ENCODE measurements at places on chromosomes 5 and 9.

DNA sequence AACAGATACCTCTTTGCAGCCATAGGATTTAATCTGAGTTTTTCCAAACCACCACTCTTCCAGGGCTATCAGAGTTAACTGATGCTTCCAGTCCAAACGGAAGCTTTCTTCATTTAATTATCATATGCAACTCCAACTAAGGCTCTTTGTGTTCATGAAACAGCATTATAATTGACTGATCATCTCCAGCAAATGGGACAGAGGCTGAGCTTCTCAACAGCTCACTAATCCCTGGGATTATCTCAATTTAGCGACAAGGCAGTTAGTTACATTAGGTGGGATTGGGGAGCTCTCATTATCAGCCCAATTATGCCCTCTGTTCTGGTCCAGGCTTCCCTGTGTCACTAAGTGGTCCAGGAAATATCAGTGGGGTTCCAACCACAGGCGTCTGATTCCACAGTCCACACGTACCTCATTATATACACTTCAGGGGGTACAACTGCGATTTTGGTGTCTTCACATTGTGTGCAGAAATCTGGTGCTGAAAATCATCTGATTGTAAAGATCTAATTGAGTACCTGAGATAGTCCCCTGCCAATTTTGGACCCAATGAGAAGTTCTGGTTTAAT, 313.5 kb upstream of the PANK3 start:
- no peak for DNase-seq

DNA sequence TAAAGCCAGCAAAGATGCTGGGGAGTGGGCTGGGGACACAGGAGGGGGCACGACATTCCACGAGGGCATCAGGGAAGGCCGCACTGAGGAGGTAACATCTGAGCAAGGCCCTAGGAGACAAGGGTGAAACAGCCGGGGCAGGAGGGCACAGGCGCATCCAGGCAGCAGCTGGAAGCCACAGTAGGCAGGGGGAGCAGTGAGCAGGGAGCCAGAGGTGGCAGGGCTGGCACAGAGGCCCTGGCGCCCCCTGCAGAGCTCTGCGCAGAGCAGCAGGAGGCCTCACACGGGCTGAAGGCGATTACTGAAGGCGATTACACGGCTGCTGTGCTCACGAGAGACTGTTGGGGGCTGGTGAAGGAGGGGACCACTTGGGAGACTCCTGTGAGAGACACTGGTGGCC, 15.4 kb downstream of the LMAN2 start:
- no peak for DNase-seq

DNA sequence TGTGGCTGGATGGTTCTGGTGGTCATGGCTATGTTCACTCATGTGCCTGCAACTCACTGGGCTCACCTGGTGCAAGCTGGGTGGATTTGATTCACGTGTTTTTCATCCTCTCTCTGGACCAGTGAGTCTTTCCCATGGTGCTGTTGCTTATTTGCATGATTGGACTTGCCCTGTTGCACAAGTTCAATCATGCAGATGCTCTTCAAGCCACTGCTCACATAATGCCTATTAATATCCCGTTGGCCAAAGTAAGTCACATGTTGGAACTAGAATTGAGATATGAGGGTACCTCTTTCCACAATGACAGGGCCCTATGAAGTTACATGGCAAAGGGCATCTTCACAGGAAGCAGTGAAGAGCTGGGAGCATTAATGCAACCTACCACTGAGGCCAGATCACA, 26.5 kb upstream of the MROH2B start:
- no peak for DNase-seq

- DNase-seq, result no peak
Observed at GRCh38 chr9:19630760-19631159, 158.1 kb downstream of the SLC24A2 start.

DNA sequence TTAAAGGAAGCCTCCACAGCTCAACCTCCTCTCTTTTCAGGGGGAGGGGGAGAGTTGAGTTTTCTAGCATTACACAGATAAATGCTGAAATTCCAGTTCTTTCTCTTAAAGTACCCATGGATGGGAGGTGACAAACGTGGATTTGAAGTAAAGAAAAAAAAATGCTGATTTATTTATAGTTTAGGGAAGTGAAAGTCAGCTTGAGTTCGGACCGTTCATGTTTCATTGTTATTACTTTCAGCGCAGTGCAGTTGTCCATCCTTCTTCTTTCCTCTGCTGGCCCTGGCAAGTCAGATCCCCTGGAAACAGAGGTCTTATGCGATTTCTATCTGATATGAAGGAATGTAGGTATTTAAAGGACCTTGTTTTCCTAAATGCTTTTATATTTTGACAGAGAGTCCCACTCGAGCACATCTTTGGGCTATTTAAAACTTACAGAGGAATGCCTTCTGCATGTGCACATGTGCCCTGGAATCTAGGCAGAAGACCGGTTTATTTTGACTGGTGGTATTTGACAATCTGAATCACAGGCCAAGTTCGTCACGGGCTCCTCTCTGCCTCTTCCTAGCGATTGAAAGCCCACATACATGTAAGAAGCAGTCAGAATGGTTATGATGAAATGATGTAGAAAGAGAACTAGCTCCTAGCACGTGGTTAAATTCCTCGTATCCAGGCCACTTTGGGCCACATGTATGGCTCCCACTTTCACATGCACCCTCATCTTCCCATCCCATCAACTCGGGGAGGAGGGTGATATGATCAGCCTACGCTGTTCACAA, 385.2 kb upstream of the KLF4 start:
- DNase-seq, result no peak

DNA sequence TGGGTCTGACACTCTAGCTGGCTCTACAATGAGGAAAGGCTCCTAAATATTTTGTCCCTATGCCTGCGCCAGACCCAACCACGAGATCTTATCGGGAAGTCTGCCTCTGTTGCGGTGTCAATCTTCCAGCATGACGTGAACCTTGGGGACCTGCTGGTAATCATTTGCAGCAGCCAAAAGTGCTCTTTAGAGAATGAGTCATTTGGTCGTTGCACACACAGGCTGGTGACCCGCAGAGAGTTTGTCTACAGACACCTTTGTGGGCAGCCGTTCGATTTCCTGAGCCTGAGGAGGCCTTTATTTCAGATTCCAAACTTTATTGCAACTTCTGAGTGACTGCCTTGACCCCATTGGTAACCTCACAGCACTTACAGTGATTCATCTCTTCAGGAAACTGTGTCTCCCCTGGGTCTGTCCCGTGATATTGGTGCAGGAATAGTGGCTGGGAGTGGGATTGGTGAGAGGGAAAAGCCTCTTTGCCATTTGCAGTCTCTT, 326.1 kb downstream of the NSG2 start:
- no peak for DNase-seq

DNA sequence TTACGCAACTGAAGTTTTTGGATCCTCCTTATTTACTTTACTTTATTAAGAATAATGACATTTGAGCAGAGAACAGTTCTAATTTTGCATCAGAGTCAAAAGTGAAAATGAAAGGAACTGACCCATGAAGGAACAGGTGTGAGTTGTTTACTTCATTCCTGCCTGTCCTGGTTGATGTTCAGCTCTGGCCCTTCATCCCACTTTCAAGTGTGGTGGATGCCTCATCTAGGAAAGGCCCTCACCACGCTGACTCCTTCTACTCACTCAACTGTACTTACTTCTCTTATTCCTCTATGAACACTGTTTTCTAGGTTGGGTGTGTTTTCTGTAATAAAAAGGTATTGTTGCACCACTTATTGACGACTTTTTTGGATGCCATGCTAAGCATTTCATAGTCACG, 61.8 kb upstream of the PLEKHG4B start:
- DNase-seq, result no peak

GRCh38 chr5:135631391-135631790, 52.6 kb upstream of the CXCL14 start:
- DNase-seq, result no peak

DNA sequence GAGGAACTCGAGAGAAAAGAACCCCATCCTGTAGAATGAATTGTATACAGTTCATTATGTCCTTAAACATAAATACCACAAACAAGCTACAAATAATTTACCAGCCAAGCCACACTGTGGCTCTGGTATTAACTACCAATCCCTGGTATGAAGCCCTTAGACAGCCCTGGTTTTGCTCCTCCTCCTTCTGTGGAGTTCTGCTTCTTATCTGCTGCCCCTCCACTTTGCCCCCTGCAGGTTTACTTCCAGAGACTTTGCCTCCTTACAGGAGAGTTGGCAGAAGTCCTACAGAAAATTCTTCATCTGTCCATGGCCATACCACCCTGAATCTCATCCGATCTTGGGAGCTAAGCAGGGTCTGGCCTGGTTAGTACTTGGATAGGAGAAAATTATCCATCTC, 219.8 kb downstream of the ACTL7B start:
- DNase-seq, result no peak

- DNase-seq, result no peak
Observed at GRCh38 chr9:36319806-36320205, 61.6 kb upstream of the GNE start.

- no peak for DNase-seq
Observed at GRCh38 chr9:18362901-18363685, 110.9 kb upstream of the ADAMTSL1 start.

DNA sequence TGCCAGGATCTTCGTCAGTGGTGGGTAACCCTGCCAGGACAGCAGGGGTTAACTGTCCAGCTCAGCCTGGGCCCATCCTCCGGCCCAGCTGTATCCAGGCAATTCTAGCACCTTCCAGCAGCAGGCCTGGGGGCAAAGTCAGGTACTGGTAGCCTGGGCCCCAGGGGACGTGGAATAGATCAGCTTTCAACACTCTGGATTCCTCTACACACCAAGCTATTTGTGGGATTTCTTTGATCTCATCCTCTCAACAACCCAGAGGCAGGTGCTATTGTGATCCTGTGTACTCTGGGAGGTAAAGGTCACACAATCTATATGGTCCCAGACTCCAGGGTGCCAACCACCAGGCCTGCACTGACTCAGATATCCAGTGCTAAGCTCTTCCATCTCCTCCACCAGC, 8.7 kb upstream of the SPOUT1 start:
- no peak for DNase-seq

DNA sequence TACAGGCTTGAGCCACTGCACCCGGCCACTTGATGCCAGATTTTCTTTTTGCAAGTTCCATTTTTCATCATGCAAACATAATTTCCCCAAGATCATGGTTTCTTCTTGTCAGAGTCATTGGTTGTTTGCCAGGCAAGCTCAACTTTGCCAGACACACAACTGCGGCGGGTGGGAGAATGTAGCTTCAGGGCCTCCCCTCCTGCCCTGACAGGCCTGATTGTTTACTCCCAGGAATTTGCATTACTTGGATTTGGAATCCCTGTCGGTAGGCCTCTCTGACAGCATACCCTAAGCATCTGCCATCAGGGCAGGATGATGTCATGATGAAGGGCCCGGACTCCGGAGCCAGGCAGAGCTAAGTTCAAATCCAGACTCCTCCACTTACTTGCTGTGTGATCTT, 15.1 kb downstream of the RPS14 start:
- DNase-seq, result no peak

DNA sequence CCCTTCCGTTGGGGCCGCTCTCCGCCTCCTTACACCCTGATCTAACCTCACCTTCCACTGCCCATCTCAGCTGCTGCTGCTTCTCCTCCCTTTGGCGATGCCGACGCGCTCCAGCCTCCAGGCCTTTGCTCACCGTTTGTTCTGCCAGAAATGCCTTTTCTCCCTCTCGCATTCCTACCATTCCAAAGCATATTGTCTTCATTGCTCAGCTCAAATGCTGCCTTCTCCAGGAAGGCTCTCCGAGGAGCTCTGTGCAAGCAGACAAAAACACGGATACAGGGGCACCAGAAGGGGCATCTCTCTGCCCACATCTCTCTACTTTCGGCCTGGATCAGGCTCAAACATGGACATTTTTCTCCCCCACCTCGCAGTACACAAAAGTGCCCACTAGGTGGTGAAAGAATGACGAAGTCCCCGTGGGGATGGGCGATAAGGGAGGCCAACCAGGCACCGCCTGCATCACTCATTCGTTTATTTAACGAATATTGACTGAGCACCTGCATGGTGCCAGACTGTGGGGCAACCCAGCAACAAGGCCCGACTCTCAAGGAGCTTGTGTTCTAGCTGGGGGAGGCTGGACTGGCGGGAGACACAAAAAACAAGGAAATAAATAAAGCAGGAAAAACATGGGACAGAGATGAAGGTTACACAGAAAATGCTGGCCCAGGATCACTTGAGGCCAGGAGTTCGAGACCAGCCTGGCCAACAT, 7.3 kb upstream of the GRHPR start:
- no peak for DNase-seq

DNA sequence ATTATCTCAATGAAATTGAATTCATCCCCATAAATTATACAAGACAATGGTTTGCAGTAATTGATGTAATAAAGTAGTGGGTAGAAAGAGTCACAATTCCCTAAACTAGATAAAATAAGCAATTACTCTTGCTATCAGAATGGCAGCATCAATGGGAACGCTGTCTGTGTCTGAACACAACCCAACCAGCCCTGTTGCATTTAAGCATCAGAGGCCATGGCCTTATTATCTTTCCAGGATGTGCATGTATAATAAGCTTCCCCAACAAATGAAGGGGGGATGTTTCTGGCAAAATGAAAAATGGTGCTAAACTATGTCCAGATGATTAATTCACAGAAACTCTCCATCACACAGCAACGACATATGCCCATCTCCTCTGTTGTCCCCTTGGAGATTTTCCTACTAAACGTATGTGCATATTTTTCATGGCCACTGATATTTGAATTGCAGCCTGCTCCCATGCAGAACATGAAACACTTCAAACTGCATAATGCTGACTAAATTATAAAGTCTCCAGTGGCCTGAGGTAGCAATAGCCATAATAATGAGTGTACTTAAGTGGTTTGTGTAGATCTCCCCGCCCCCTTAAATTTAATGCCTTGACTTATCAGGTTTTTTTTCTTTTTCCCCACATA, 306.9 kb upstream of the ADAMTS16 start:
- no peak for DNase-seq

- no peak for DNase-seq
Observed at GRCh38 chr5:89267788-89268187, 384.8 kb upstream of the MEF2C start.

DNA sequence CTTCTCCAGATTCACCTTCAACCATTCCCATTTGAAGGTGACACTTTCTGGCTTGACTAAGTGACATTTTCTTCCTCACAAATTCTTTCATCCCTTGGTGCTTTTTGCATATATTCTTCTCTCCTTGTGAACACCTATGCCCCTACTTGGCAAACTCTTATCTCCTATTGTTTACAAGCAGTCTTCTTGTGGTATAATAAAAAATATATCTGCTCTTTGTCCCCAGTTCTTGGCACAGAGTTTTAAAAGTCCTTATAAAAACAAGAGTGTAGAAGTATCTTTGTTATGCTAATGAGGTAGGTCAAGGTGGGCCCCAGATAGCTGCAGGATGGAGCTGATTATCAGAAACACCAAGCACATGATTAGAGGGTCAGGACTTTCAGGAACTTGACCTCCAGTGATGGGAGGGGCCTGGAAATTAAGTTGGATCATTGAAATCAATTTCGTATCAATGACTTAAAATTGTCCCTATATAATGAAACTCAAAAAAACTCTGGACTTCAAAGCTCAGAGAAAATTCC, 38.0 kb downstream of the TMEM161B start:
- DNase-seq, result no peak

- DNase-seq, result no peak
Observed at GRCh38 chr5:74556631-74557595, 83.6 kb downstream of the ENC1 start.

DNA sequence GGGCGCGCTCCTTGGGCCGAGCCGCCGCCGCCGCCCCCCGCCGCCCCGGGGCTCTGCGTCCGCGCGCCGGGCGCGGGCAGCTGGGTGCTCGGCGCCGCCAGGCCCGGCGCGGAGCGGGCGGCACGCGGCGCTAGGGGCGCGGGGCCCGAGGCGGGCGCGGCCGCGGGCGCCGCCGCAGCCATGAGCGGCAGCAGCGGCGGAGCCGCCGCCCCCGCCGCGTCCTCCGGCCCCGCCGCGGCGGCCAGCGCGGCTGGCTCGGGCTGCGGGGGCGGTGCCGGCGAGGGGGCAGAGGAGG, 351 bp downstream of the TRIO start:
- DNase-seq, result no peak

GRCh38 chr5:95358848-95359247, 32.3 kb upstream of the FAM81B start:
- DNase-seq, result no peak
